Natural killer cell treated with Interleukin-12 subunit alpha and Interleukin-12 subunit beta and Interleukin-15 and Interleukin-18, amount 100 ng/mL, for 72 hours (primary cell): ENCODE measurements at places on chromosomes 11 and 22. TPM values are rescaled to one million over a fixed set of nuclear protein-coding genes. Genes with fewer than 3 reads are reported as not detected.

DNA sequence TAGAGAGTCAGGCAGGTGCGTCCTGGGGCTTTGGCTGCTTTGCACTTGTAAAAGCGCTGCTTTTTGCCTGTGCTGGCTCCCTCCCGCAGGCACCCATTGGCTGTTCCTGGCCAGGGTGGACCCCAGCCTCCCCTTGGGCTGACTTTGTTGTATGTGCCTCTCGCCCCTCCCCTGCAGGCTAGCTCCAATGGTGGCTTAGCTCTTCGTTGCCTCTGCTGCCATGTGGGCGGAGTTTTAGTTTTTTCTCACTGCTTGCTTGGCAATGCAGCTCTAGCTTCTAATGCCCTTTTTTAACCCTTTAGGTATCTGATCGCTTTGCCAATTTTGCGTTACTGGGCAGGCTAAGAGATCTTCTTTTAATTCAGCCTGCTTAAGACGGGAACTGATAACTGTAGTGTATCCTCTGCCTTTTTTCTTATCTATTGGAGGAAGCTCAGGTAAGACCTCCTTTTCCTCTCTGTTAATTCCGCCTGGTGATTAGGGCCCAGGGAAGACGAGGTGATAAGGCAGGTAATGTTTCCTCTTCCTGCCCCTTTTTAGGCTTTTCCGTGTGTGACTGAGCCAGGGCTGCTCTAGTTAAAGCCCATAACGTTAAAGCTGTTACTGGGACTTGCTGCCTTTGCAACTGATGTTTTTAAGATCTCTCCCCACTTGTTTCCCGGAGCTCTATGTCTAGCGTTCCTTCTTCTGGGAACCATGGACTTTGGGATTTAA is 11.7 kb upstream of the GLYATL1 start:
- no peak overlapping the region for H3K27ac ChIP-seq
- DNase-seq: no peak
- no peak overlapping the region for H3K4me3 ChIP-seq

GRCh38 chr11:104957280-104957679 is 11.1 kb downstream of the CASP4 start:
- H3K27me3 ChIP-seq: no peaks in the 10 kb centered on the region
- no peak for DNase-seq
- peaks cover 59% of the 10 kb centered on the region for H3K4me1 ChIP-seq
- peak overlapping the region; percentile 11 for H3K27ac ChIP-seq
- H3K36me3 ChIP-seq: peaks cover 35% of the 10 kb centered on the region

- no peaks in the 10 kb centered on the region for H3K4me1 ChIP-seq
- H3K27me3 ChIP-seq: no peaks in the 10 kb centered on the region
- H3K27ac ChIP-seq: no peak overlapping the region
- H3K36me3 ChIP-seq: peaks cover 18% of the 10 kb centered on the region
Measured at GRCh38 chr22:24051568-24051967, 40.5 kb downstream of the CABIN1 start.

DNA sequence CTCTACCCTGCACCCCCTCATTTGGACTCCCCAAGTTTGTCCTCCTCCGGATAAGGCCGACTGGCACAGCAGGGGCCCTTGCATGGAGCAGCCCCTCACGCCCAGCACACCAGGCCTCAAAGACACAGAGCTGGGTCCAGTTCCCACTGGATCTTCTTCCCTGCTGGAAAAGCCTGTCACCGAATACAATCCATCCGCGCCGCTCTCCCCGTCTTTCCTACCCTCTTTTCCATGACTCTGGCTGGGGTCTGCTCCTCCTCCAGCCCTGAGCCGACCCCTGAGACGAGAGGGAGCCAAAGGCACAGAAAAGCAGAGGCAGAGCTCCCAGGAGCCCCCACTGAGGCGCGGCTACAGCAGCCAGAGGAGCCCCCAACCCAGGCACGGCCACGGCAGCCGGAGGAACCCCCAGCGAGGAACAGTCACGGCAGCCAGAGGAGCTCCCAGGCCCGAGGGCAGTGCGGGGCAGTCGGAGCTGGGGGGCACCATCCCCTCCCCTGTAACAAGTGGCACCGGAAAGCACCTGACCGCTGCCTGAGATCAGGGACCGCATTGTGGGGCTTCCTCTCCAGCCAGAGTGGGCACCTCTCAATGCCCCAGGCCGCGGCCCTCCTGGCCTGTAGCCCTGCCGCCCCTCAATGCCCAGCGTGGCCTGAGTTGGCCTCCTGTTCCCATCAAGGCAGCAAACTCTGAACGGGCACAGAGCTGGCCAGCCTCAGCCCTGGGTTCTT is 12.0 kb downstream of the ALG12 start:
- no peaks in the 10 kb centered on the region for H3K27me3 ChIP-seq
- peaks cover 4% of the 10 kb centered on the region for H3K36me3 ChIP-seq
- H3K27ac ChIP-seq: no peak overlapping the region
- DNase-seq: no peak

GRCh38 chr22:20426259-20426615 is 11.4 kb downstream of the SCARF2 start:
- no peak for DNase-seq
- peaks cover 5% of the 10 kb centered on the region for H3K4me1 ChIP-seq
- no peaks in the 10 kb centered on the region for H3K36me3 ChIP-seq
- no peak overlapping the region for H3K27ac ChIP-seq
- H3K27me3 ChIP-seq: peaks cover 10% of the 10 kb centered on the region
- no peak overlapping the region for H3K4me3 ChIP-seq

GRCh38 chr11:1043563-1044096 is 7.1 kb upstream of the MUC6 start:
- peaks cover 9% of the 10 kb centered on the region for H3K4me1 ChIP-seq
- no peak overlapping the region for H3K27ac ChIP-seq

DNA sequence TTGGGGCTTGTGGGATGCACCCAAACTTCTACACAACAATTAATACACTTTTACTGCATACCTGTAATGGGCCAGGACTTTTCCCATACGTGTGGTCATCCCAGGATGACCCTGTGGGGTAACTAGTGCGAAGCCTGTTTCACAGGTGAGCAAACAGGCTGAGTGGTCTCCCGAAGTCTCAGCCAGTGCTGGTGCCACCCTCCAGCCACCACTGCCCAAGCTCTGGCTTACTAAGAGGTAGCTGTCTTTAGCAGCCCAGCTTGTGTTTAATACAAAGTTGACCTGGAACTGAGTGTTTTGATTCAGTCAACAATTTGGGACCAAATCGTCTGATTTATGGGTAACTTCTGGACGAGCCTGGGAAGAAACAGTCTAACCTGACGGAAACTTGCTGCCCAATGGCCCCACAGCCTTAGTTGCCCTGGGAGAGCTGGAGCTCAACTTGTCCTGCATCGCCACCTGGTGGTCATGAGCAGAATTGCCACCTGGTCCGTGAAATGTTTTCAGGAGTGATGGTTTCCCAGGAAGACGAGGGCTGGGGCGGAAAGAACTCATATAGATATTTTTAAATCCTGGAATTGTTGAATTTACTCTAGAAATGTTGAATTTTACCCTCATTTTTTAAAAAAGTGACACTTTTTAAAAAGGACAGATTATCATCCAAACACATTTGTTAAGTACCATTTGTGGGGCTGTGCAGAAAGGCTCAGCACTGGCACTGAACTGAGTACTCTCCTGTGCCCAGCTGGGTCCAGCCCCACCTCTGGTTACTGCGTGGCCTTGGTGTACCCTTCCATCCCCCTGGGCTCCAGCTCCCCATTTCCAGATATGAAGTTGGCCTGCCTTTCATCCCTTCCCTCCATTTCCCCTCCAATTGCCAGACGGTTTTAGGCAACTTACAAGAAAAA is 95.5 kb upstream of the PARVA start:
- H3K4me1 ChIP-seq: no peaks in the 10 kb centered on the region
- H3K27ac ChIP-seq: no peak overlapping the region
- peak; percentile 81 for DNase-seq
- no peaks in the 10 kb centered on the region for H3K27me3 ChIP-seq

GRCh38 chr22:46007003-46007847 is 30.3 kb upstream of the WNT7B start:
- DNase-seq: no peak
- H3K36me3 ChIP-seq: no peaks in the 10 kb centered on the region
- H3K27me3 ChIP-seq: no peaks in the 10 kb centered on the region
- no peak overlapping the region for H3K27ac ChIP-seq

- peak overlapping the region; percentile 16 for H3K27ac ChIP-seq
- H3K4me3 ChIP-seq: peak overlapping the region; percentile 86
- DNase-seq: no peak
Measured at GRCh38 chr11:65355013-65355775, 643 bp downstream of the TIGD3 start.

- H3K4me3 ChIP-seq: no peak overlapping the region
- peaks cover 12% of the 10 kb centered on the region for H3K27me3 ChIP-seq
- no peaks in the 10 kb centered on the region for H3K4me1 ChIP-seq
- H3K36me3 ChIP-seq: no peaks in the 10 kb centered on the region
Measured at GRCh38 chr11:95674657-95675358, 114.8 kb downstream of the FAM76B start.

DNA sequence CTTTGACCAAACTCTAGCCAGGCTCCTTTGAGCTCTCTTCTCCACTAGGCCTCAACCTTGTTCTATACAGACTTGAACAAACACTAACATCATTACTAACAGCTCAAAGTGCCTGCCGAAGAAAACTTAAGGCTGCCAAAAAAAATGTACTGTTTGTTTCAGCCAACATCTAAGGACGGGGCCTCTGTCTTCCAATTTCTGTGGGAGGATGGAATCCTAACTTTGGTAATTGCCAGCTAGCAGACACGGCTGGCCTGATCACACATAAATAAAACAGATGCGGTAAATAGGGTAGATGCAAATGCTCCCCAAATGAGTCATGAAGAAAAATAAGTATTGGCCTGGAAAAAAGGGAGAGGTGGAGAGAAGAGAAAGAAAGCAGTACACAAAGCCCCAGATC is 394.3 kb downstream of the TMEM135 start:
- no peak overlapping the region for H3K27ac ChIP-seq
- H3K36me3 ChIP-seq: no peaks in the 10 kb centered on the region
- no peaks in the 10 kb centered on the region for H3K4me1 ChIP-seq
- DNase-seq: no peak
- peaks cover 16% of the 10 kb centered on the region for H3K27me3 ChIP-seq
- H3K4me3 ChIP-seq: no peak overlapping the region

GRCh38 chr11:6418557-6419008 is 311 bp downstream of the APBB1 start:
- no peak for DNase-seq
- H3K4me3 ChIP-seq: no peak overlapping the region
- no peak overlapping the region for H3K27ac ChIP-seq

DNA sequence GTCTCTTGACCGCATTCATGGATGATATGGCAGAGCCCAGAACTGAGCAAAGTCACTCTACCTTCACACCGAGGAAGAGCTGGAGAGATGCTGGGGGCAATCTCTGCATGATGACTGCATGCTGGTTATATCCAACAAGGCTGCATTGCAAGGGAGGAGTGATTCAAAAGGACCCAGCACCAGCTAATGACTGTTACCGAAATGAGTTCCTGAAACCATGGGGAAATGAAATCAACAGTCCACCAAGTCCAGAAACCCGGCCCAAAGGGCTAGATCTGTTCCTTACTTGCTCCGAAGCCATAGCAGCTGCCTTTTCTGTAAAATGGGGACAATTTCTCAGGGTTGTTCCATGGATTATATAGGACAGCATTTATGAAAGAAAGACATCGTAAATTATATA is 1.2 kb upstream of the SMIM35 start:
- no peak overlapping the region for H3K4me3 ChIP-seq
- H3K36me3 ChIP-seq: peaks cover 20% of the 10 kb centered on the region
- H3K27me3 ChIP-seq: peaks cover 7% of the 10 kb centered on the region
- H3K27ac ChIP-seq: no peak overlapping the region
- no peaks in the 10 kb centered on the region for H3K4me1 ChIP-seq

DNA sequence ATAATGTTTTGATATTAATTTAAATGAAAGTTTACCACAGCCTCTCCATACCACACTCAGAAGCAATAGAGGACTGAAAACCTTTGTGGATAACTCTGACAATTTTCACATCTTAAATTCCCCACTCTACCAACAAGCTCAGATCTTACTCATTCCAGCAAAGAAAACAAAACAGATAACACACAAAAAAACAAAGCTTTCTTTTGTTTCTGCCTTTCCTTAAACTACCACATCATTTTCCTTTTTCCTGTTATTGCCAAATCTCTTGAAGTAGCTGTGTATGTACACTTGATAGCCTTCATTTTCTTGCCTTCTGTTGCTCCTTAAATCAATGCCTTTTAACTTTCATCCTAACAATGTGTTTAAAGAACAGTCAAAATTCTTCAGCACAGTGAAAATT is 484.9 kb downstream of the NTM start:
- no peaks in the 10 kb centered on the region for H3K36me3 ChIP-seq
- H3K4me3 ChIP-seq: no peak overlapping the region
- no peak for DNase-seq
- no peaks in the 10 kb centered on the region for H3K4me1 ChIP-seq

DNA sequence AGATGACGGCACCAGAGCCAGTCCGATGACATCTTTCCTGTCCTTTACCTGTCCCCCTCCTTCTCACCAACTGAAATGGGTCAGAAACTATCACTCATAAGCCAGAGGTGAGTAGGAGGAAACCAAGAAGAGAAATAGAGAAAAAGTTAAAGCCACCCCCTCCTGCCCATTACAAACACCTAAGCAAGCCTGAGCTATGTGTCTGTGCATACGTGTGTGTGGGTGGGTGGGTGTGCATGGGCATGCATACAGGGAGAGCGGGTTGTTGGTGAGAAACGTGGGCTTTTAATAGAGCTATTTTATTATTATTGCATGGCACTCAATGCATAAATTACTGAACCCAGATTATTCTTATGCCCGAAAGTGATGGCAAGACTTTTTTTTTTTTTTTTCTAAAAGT is 2.6 kb downstream of the PATE4 start:
- no peaks in the 10 kb centered on the region for H3K36me3 ChIP-seq
- no peak for DNase-seq
- H3K27me3 ChIP-seq: peaks cover 11% of the 10 kb centered on the region
- no peak overlapping the region for H3K4me3 ChIP-seq

- no peak overlapping the region for H3K27ac ChIP-seq
- no peak for DNase-seq
- H3K36me3 ChIP-seq: no peaks in the 10 kb centered on the region
Measured at GRCh38 chr22:49262167-49262566, 565.5 kb downstream of the BRD1 start.

DNA sequence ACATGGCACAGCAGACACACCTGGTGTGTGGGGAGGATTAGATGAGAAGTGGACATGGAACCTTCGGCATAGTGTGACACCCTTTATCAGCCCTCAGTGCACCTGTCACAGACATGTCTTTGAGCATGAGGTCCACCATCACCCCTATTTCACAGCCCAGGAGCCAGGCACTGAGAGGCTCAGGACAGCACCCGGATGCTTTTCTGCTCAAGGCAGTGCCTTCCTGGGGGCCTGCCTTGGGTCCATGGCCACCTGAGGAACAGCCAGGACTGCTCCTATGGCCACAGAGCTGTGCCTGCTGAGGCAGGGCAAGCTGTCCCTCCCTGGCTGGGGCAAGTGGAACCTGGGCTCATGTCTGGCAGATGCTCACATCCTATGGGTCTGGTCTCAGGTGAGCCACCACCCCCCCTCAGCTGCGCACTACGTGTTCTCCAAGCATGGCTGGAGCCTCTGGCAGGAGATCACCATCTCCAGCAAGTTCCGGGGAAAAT is 75.8 kb downstream of the MORC2 start:
- no peak overlapping the region for H3K27ac ChIP-seq
- DNase-seq: no peak
- no peaks in the 10 kb centered on the region for H3K36me3 ChIP-seq
- no peak overlapping the region for H3K4me3 ChIP-seq
- H3K4me1 ChIP-seq: peaks cover 9% of the 10 kb centered on the region

The DHCR7 gene
- total RNA-seq: 75.8 TPM

The KIF18A gene
- total RNA-seq: 25.9 TPM

The ACR gene
- not detected for total RNA-seq

The MGAT3 gene
- 2.6 TPM for total RNA-seq
